ENCODE measurements at places on chromosomes 3 and 15.

DNA sequence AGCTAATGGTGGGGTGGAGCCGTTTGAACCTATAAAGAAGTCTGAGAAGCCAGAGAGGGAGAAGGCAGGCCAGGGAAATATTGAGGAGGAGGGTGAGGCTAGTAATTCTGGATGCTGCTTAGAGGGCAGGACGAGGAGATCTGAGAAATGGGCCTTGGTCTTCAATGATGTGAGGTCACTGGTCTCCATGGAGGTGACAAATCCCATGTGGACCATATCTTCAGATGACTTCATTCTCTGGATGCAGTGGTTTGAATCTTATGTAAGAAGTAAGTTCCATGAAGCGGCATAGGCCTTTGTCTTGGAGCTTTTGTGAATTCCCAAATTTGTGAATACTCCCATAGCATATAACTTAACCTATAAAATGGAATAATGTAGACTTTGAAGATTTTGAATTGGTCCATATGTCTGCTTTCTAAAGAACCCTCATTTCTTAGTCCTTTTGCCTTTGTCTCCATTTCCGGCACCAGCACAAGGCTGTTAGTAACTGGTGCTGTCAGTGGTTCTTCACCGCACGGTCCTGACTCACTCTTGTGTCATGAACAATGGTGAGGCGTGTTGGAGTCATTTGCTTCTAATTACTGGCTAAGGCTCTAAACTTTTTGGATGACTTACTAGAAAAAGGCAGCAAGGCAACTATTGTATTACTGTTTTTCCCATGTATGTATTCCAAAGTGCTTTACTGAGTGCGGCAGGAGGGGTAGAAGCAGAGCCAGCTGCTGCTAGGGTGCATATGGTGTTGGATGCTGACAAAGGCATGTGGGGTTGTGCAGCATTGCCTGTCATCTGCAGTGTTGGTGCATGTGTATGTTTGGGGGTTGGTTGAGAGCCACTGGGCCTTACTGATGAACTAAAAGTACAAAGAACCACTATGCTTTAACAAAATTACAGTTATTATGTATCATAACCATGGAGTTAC lies 279.3 kb upstream of the C2CD4B start:
- no peak for DNase-seq

GRCh38 chr3:33173103-33173502 lies 45.5 kb downstream of the SUSD5 start:
- DNase-seq: no peak

DNA sequence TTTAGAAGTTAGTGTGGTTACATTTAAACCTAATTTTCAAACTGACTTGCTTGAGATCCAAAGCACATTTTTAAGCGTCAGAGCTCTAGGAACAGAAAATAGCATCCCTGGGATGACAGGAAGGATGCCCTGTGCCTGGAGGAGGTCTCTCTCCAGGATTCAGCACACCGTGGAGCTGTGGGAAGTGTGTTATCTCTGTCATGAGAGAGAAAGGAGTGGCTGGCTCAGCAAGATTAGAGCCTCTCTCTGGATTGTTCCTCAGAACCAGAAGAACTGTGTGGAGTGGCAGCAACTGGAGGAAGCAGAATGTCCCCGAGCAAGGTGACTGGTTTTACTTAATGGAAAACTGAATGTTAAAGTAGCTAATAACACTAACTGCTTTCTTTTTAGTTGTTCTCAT lies 233.6 kb upstream of the TGFBR2 start:
- DNase-seq: no peak

DNA sequence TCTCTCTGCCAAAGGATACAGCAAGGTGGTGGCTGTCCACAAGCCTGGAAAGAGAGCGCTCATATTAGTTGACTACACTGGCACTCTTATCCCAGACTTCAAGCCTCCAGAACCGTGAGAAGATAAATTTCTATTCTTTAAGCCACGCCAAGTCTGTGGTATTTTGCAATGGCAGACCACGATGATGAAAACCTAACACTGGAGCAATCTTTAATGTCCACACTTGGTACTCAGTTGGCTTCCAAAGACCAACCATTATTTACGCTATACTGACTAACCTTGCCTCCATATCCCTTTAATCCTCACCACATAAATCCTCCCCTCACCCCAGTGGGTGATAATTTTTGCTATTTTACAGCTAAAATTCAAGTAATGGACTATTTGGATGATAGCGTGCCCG lies 16.9 kb upstream of the LACTB start:
- no peak for DNase-seq

GRCh38 chr15:79371591-79371990 lies 60.5 kb upstream of the MINAR1 start:
- DNase-seq: no peak

- no peak for DNase-seq
These were observed 427.3 kb downstream of the MFSD1 start for GRCh38 chr3:159229116-159229680.

All from stimulated activated CD4-positive, alpha-beta T cell treated with anti-CD3 and anti-CD28 coated beads, Interleukin-12 subunit alpha, Interleukin-12 subunit beta, amount 100 ng/mL, for 24 hours (primary cell).